ENCODE measurements at places on chromosomes 7 and 10.

GRCh38 chr10:69858201-69858600 lies 56.5 kb downstream of the COL13A1 start:
- DNase-seq, result no peak

DNA sequence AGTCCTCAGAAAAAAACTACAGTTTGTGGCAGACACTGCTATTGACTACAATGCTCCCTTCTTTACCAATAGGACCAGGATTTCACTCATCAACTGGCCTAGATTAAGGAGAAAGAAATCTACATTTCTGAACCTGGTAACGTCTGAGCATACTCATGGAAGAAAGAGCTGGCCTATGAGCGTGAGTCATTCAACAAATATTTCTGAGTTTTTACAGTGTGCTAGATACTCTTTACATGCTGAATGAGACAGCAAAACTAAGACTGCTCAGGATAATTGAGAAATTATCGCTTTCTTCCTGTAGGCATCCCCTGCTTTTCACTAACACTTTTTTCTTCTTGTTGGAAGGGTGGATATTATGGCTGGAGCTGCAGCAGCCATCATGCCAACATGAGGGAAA lies 609.7 kb downstream of the TNS3 start:
- DNase-seq, result no peak

- DNase-seq, result no peak
Measured at GRCh38 chr10:121617176-121617575, 18.9 kb upstream of the FGFR2 start.

DNA sequence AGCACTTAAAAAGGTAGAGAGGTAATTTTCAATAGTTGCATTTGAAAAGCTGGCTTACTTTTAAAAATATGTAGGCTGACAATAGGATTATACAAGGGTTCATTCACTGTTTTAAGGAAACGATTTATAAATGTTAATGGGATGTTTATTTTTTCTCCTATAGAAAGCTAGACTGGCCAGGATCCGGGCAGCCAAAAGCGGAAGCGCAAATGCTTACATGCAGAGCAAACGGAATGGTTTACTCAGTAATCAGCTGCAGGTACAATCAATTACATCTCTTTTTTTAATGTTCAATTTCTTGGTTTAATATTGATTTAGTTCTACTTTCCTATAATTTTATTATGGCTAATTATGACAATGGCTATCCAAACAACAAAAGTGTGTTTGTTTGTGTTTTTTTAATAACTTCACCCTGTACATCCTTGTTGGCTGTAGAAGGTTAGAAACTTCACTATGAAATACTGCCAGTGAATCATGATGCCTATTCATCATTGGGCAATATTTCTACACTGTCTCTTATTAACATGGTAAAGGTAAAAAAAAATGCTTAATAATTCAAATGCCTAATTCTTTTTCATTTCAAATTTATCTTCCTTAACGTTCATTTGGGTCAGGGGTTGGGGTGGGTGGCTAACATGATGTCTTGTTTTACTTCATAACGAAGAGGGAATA lies 116.4 kb downstream of the TSPAN12 start:
- DNase-seq, result no peak

- DNase-seq, result no peak
Measured at GRCh38 chr7:116180302-116180701, 30.0 kb upstream of the TES start.

- no peak for DNase-seq
Measured at GRCh38 chr10:129922598-129923123, 41.4 kb downstream of the EBF3 start.

DNA sequence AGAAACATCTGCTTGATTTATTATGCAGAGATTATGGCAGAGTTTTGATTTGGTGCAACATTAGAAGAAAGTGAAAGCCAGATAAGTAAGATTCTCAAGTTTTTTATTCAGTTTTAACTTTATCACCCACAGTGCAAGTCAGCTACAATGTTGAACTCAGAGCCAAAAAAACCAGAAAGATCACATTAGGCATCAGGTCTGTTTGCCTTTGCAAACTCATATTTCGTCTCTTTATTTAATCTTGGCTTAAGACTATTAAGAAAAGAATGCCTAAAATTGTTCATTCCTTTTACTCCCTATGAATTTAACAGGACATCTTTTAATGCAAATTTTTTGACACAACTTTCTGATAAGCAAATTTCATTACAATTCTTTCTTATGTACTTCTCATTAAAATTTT lies 76.0 kb upstream of the TMEM26 start:
- no peak for DNase-seq

DNA sequence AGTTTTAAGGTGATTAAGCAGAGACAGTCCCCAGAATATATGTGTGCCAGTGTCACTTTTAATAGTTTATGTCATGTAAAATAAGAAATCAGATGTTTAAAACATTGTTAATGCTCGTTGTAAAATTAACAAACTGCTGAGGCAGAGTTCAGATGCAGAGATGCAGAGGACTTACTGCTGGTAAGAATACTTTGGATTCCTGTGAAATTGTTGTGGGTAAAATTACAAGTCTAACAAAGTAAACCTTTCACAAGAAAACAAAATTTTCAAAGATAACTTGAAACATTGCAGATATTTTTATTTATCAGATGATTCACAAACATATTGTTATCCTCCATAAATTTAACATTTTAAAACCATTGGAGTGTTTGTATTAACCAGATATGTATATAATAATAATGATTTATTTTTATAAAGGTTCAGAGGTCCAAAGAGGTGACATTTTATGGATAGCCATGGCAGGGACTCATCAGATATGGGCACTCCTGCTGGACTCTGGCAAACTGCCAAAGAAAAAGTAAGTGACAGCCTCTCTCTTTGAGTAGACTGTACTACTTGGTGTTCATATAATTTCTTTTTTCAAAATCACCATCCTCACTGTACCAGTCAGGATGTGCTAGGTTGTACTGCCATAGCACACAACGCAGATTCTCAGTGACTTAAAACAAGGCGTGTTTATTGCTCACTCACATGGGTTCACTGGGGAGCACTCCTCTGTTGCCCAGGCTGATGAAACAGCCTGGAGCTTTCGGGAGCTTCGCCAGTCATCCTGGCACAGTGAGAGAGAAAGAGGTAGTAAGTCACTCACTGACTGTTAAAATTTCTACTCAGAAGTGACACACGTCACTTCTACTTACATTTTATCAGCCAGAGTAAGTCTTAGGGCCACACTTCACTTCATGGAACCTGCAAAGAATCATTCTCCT lies 43.5 kb downstream of the NHLRC2 start:
- DNase-seq, result no peak

DNA sequence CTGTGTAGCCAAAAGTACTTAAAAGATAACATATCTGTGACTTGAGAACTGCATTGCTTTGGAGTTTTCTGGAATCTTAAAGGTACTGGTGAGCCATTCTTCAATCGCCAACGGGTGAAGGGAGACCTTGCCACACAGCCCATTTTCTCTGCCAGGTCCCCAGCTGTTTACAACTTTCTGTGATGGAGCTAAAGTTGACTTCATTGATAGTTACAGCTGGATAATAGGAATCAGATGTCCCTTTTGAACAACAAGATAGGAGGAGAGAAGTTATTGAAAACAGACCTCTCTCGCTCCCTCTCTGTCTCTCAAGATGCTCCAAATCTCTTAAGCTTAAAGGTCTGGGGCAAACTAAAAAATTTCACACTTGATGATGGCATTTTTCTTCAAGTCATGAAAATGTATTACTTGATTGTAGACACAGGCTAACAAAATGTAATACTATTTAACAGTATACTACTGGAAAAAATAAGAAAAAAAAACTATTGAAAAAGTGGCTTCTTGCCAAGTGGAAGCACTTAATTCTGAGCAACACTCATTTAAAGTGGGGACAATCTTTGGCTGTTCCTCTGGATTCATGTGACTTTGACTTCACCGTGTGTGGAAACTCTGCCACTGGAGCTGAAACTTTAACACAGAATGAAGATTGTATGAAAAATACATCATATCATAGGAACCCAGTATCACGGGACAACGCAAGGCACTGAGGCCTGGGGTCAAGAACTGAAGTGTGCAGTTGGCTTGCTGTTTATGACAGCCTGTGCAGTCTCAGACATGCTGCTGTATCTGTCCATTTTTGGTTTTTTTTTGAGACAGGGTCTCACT lies 78.4 kb upstream of the AFAP1L2 start:
- DNase-seq, result no peak

DNA sequence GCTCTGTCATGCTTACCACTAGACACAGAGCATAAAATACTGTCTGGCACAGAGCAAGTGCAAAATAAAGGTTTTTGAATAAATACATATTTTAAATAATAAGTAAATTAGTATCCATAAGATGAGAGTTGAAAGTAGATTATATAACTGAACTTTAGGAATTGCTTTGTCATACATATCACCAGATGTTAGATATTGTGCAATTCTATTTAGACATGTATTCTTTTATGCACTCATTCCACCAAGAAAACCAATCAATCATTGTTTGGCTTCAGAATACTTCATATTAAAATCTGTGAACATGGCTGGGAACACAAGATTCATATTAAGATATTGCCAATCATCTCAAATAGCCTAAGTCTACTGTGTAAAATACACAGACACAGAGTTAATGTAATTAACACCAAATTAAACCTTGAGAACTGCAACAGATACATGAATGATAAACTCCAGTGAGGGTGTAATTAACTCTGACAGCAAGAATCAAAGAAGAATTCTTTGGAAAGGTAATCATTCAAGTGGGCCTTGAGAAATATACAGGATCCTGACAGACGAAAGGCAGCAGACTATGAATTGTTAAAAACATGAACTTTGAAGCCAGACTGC lies 201.0 kb upstream of the PTN start:
- no peak for DNase-seq

DNA sequence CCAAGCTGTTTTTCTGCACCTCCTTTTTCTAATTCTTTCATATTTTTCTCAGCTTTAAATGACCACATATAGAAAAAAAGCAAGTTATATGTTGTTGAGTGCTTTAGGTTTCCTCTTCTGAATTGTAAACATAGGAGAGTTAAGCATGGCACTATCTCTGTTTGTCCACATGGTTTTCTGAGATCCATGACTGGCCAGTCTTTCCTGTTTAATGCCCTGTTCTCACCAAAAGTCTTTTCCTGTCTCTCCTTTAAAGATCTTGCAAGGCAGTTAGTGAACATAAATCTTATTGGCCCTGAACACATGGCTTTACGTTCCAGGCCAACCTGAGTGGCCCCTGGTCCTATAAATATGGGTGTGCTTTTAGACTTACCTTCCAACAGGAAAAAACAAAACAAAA lies 19.4 kb downstream of the TRPV5 start:
- DNase-seq, result no peak

- DNase-seq, result no peak
Measured at GRCh38 chr7:25171071-25171470, 46.0 kb upstream of the CYCS start.

DNA sequence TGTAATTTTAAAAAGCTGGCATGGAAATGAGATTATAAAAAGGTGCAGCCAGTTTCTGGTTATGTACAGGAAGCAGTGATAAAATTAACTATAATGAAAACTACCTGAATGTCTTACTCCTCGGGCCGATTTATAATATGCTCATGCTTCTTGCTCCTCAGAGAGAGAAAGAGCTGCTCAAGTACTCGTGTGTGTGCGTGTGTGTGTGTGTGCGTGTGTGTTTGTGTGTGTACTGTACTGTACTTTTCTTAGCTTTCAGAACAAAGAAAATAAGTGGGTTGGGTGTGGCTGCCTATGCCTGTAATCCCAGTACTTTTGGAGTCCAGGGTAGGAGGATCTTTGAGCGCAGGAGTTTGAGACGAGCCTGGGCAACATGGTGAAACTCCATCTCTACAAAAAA lies 96.6 kb upstream of the NMT2 start:
- no peak for DNase-seq

- no peak for DNase-seq
Measured at GRCh38 chr10:128063736-128064107, 62.5 kb downstream of the MKI67 start.

- DNase-seq, result no peak
Measured at GRCh38 chr7:103972779-103973434, 16.6 kb downstream of the RELN start.

- no peak for DNase-seq
Measured at GRCh38 chr10:130141460-130141859, 5.3 kb downstream of the GLRX3 start.

DNA sequence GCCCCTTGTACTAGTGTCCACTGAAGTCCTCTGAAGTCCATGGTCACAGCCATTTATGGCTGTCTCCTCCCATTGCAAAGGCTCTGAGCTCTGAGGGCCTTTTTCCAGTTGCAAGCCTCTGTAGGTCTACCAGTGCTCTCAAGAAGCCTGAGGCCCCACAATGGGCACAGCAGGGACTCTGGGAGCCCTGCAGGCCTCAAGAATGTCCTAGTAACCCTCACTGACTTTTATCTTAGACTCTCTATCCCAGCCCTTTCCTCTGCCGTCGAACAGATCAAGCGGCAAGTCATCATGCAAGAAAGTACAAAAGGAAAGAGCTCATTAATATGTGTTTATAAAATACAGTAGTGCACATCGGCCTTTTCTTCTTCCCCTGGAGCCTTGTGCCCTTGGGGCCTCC lies 23.4 kb downstream of the VWA2 start:
- no peak for DNase-seq

GRCh38 chr10:123244747-123245146 lies 90.5 kb downstream of the BUB3 start:
- DNase-seq, result no peak

GRCh38 chr10:32038777-32039176 lies 17.4 kb downstream of the KIF5B start:
- DNase-seq, result no peak

GRCh38 chr10:13001041-13001886 lies at the start of gene CCDC3:
Gene CCDC3 (minus strand): TSS chr10:13001713. CDS start chr10:13001570, 143 bp downstream.
- no peak for DNase-seq

DNA sequence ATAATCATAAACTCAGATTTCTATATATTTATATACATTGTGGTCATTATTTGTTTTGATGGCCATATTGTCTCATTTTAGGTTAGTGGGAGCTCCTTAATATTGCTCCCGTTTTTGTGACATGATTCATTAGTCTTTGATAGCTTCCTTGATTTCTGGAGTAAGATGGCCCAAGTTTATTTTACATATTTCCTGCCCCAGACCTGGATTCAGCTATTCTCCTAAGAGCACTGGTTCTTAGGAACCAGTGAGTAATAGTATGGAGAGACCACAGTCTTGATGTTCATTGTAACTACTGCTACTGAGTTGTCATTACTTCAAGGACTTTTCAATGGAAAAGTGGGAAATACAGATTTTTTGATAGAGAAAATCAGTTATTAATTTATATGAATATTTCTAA lies 6.0 kb downstream of the TFPI2 start:
- DNase-seq, result no peak

DNA sequence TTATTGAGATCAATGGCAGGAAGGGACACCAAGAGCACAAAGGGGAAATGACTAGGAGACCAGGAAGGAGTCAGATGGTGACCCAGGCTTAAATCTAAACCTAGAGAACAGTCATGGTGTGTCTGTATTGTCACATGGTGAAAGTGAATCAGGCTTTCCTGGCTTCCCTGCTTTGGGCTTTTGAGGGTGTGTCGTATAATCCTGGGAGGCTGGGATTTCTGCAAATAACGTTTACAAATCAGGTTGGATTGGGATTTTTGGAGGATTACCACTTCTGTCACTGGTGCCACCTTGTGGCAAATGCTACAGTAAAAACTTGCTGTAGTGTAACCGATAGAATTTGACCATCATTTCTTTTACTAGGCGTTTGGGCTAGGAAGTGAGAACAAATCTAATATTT lies 502.6 kb downstream of the NRG3 start:
- no peak for DNase-seq

GRCh38 chr10:119663866-119664698 lies 12.9 kb downstream of the BAG3 start:
- no peak for DNase-seq

- DNase-seq, result no peak
Measured at GRCh38 chr10:80660266-80660665, 122.6 kb downstream of the SH2D4B start.

GRCh38 chr7:76071316-76072242 lies 23.7 kb downstream of the MDH2 start:
- DNase-seq, result no peak

Measured in stimulated activated CD4-positive, alpha-beta T cell treated with anti-CD3 and anti-CD28 coated beads, Interleukin-1b, Interleukin-23, amount 100 ng/mL, for 1 hour (primary cell).